ENCODE measurements at places on chromosomes 5 and 9. TPM values are rescaled to one million over a fixed set of nuclear protein-coding genes. Genes with fewer than 3 reads are reported as not detected.

GRCh38 chr5:51225789-51226742, 157.2 kb upstream of the ISL1 start:
- peak; percentile 51 for DNase-seq

- DNase-seq = no peak
Observed at GRCh38 chr9:117084221-117084620, 330.6 kb downstream of the ASTN2 start.

GRCh38 chr5:83731638-83732037, 11.0 kb upstream of the HAPLN1 start:
- no peak for DNase-seq

- DNase-seq = no peak
Observed at GRCh38 chr5:160470437-160471361, 49.0 kb downstream of the PTTG1 start.

- DNase-seq = no peak
Observed at GRCh38 chr5:98770911-98771322, 2.5 kb upstream of the RGMB start.

DNA sequence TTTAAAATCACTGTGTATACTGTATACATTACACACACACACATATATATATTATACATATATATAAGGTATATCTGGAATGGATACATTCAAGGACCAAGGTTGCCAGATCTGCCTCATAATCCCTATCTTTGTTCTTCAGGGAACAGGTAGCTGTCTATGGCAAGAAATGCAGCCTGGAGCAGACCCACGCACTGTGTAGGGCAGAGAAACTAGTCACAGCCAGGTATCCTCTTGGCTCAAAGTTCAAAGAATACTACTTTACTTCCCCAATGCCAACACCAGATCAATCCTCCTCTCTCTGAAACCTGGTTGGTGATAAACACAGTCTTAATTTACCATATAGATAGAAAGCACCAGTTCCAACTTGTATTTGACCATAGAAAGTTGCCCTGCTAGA, 313.6 kb downstream of the PRELID2 start:
- no peak for DNase-seq

GRCh38 chr9:123003466-123003865, 30.0 kb upstream of the GPR21 start:
- DNase-seq = no peak

GRCh38 chr5:95424526-95424925, 33.4 kb downstream of the FAM81B start:
- no peak for DNase-seq

- DNase-seq = no peak
Observed at GRCh38 chr5:108276187-108277050, 105.5 kb downstream of the FBXL17 start.

GRCh38 chr5:152990649-152991048, 499.8 kb upstream of the GRIA1 start:
- no peak for DNase-seq

DNA sequence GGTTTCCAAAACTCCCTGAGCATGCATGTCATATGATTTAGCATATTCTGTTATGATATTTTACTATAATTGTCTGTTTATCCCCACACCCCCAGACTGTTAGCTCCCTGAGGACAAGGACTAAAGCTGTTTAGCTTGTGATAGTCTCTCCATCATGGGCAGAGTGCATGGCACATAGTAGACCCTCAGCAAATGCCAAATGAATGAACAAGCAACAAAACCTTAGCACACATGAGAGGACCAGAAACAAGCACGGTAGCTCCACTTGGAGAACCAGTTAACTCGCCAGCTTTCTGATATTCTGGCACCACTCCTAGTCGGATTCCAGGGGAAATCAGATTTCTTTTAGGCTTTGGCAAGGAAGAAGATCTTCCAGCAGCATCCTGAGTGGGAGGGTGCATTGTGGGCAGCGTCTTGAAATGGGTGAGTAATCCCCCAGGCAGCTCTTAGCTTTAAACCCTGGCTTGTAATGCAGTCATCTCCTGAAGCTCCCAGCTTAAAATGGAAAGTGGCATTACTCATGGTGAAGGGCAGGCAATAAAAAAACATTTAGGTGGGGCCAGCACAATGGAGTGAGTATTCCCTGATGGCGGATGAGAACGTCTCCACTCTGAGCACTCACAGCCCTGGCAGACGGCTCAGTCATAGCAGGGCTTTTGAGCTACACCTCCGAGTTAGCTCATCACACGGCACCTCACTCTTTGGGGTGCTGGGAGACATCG, 41.1 kb downstream of the FGF1 start:
- no peak for DNase-seq

DNA sequence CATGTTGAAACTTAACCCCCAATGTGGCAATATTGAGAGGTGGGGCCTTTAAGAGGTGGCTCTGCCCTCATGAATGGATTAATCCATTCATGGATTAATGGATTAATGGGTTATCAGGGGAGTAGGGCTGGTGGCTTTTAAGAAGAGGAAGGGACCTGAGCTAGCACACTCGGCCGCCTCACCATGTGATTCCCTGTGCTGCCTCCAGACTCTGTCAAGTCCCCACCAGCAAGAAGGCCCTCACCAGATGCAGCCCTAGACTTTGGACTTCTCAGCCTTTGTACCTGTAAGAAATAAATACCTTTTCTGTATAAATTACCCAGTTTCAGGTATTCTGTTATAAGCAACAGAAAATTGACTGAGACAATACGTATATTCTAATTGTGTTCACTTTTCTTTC, 272.2 kb upstream of the DMRT1 start:
- no peak for DNase-seq

GRCh38 chr5:67234671-67235176, 38.1 kb upstream of the CD180 start:
- DNase-seq = no peak

- DNase-seq = no peak
Observed at GRCh38 chr9:85740787-85741094, 1.0 kb downstream of the AGTPBP1 start.

GRCh38 chr5:89628876-89629635, 746.1 kb upstream of the MEF2C start:
- DNase-seq = no peak

DNA sequence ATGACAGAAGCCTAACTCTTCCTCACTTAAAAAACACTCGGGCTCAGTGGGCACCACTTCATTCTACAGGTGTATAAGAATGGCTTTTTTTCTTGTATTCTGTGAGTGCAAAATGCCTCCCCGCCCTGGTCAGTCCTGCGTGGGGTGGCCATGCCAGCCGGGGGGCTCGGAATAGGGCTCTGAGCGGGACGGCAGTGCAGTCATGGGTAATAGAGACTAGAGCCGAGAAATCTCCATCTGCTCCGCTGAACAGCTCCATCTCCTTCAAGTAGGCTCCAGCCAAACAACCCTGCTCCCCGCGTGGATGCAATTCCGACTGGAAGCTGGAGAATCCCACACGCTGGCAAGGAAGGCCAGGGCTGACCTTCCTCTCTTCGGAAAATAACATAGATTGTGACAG, 317.0 kb upstream of the IRX4 start:
- DNase-seq = peak; percentile 22

- no peak for DNase-seq
Observed at GRCh38 chr5:30908356-30908755, 285.1 kb upstream of the CDH6 start.

- peak; percentile 90 for DNase-seq
Observed at GRCh38 chr5:9544502-9545135, 1.3 kb downstream of the SEMA5A start.

DNA sequence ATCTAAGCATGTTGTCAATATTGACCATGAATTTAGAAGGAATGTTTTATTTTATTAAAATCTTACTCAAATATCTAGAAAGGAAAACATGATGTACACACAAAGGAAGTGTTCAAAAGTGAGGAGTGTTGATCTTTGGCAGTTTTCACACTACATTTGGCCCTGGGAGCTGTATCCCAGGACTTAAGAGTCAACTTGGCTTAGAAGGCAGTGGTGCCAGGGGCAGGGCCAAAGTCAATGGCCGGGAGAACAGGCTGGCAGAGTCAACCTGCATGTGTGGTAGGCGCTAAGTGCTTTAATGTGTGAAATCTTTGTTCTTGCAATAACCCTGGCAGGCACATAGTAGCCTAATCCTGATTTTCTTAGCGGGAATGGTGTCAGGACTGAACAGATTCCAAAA, 228.4 kb downstream of the TENT4A start:
- no peak for DNase-seq

DNA sequence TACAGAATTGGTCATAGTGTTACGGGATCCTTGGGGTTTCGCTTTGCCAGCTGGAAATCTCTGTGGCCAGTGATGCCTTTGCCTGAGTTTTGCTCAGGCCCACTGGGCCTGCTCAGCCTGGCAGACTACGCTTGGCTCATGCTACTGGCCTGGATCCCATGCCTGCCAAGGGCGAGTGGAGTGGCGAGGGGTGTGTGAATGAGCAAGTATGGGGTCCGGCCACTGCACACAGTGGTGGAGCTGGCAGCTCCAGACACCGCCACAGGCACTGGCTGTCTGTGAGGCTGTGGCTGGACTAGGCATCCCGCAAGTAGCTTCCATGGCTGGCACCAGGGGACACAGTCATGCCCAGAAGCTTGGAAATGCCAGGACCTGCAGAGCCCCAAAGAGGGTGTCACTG, 240.3 kb downstream of the ARRDC3 start:
- no peak for DNase-seq

GRCh38 chr5:169956756-169957155, 23.5 kb downstream of the INSYN2B start:
- DNase-seq = no peak

DNA sequence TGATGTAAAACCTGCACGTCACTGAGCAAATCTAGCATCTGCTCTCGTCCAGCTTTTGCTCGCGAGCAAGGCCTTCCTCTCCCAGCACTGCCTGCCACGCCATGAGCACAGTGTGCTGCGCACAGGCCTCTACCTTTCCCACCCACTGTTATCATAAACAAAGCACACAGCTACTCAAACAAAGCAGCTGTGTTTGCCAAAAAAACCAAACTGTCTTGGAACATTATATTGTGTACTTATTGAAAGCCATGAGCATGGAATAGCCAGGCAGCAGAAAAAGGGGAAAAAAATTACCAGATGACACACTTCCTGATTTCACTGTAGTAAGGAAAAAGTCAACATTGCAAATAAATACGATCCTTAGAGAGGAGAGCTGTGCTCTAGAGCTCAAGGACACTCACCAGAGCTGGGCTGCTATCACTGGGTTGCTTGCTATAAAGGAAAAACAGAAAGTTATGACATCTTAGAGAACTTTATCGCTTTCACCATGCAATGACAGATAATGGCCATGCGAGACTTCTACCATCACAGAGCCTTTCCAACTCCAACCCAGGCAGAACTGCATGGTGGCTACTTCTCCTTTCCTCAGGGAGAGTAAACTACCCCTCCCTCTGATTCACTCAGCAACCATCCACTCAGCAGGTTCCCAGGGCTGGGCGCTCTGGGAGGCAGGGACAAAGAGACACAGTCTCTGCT, 69.6 kb downstream of the EPB41L4B start:
- DNase-seq = peak; percentile 74

DNA sequence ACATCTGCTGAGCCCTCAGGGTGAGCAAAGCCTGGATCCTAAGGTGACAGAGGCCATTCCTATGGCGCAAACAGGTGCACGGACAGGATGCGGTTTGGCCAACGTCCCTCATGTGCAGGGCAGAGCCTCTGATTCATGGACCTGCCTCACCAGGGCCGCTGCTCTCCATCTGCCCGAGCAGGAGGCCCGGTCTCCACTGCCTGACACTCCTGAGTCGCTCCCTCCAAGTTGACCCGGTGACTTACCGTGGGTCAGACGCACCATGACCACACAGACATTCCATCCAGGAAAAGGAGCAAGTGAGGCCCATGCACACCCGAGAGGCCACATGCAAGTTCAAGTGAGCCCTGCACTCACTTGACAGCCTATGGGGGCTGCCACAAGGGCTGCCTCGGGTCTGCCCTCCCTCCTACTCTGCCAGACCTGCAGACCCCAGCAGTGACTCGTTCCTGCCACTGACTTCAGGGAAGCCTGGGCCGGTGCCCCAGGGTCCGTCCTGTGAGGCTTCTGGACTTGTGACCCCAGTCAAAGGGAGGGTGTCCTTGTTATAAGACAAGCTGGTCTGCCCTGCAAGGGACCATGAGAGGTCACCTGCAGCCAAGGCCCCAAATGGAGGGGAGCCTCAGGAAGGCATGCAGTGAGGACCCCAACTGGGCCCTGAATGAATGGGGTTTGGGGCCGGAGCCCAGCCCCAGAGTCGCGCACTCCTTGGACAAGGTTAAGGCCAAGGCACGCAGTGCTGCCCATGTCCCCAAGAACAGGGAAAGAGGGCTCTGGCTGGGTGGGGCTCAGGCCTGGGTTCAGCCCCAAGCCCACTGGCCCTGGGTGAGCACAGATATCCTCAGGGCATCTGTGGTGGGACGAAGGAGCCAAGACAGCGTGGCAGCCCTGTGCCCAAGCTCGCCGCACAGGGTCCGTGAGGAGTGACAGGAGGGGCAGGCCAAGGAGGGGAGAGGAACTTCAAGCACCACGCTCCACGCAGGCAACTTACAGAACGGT, 10.1 kb downstream of the BRD3OS start:
- DNase-seq = no peak

DNA sequence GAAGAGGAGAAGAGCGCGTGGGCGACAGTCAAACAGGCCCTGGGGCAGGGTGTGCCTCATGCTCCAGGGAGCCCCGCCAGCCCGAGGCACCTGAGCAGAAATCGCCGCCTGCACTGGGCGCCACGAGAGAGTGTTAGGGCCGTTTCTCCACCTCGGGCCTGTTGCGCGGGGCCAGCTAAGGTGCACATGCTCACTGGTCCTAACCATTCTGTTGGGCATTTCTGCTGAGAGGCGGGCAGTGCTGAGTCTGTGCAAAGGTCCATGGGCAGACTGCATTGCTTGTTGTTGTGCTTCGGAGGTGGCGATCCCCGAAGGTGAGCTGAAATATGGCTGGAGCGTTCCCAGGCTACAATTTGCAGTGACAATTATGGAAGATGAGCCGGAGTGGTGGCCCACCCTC, 367.8 kb upstream of the SPATA31A5 start:
- DNase-seq = no peak

GRCh38 chr9:36742264-36742663, 169.6 kb downstream of the MELK start:
- no peak for DNase-seq

GRCh38 chr5:6582507-6583048, 50.3 kb downstream of the NSUN2 start:
- no peak for DNase-seq

GRCh38 chr5:5139777-5140478, at the start of gene ADAMTS16:
Gene ADAMTS16 (plus strand): TSS chr5:5140330. CDS start chr5:5140468, 138 bp downstream.
- DNase-seq = no peak

Gene SLC31A2
- 54.2 TPM for total RNA-seq

Gene GABRA1
- total RNA-seq = not detected

Gene RCL1
- 7.4 TPM for total RNA-seq

Gene HSPA9
- 221 TPM for total RNA-seq

Gene C5orf34
- total RNA-seq = 1.9 TPM

Gene LHX3
- not detected for total RNA-seq

Gene RETREG1
- total RNA-seq = 19.4 TPM

Gene NPDC1
- total RNA-seq = 102 TPM

Gene PCDHB14
- total RNA-seq = 0.19 TPM

Gene ZMYND19
- total RNA-seq = 15.8 TPM

Measured in Peyer's patch (tissue), 4 donors.